Calu3 (cell line): ENCODE measurements at places on chromosomes 7 and 10.

- no peak for DNase-seq
These were observed 667 bp upstream of the TMEM120A start for GRCh38 chr7:75995052-75995471.

DNA sequence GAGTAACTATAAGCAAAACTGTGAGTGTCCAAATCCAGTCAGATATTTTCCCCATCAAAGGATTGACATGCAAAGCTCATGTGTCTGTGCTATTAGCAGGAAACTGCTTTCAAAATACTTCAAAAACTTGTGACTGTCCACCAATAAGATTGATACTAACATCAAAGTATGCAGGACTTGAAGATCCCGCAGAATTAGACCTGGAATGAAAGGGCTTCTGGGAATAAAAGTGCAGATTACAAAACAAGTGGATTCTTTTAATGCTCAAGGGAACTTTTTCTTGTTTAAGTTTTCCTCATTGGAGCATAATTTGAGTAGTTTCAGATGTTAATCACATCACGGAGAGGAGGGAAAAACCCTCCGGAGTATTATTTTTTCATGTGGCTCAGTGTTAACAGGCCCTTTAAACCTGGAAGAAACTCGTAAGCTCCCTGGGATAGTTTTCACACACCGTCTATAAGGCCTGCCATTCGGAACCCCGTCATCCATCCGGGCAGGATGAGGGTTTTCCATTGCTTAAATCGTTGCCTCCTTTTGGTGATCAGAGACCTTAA, 33.9 kb upstream of the MKX start:
- no peak for DNase-seq

DNA sequence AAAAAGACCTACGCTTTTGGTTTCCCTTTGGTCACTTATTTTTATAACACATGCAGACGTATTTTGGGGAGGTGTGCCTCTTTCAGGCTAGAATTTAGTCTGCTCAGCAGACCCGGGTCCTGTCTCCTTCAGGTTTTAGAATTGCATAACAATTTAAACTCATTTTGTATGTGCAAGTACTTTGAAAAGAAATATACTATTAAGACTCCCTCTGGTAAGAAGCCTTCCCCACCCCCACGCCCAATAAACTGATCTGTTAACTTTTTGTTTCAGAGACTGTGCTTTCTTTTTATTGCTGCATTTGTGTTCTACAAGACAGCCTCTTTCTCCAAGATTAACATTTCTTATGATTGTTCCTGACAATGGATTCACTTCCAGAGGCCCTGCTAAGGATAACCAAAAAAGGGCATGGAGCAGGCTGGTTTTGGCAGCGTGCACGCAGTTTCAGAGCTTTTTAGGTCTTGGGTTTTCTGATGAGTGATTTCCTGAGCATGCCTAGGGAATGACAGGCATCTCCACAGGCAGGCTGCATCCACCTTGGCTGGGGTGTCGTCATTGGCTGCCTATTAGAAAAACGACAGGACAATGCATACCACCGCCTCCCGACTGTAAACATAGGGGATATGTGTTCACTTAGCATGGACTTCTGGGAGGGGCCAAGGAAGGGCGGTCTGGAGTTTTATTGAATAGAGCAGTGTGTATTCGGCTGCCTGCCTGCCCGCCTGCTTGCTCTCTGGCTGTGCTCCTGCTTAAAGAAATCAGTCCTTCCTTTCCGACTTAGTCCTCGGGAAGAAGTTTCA, at the start of gene CALD1:
Gene CALD1, plus strand, starts transcription at position 694 of the 800 bp plus-strand sequence. CDS start 88,100 bp downstream, outside the sequence.
- DNase-seq: peak; percentile 58

DNA sequence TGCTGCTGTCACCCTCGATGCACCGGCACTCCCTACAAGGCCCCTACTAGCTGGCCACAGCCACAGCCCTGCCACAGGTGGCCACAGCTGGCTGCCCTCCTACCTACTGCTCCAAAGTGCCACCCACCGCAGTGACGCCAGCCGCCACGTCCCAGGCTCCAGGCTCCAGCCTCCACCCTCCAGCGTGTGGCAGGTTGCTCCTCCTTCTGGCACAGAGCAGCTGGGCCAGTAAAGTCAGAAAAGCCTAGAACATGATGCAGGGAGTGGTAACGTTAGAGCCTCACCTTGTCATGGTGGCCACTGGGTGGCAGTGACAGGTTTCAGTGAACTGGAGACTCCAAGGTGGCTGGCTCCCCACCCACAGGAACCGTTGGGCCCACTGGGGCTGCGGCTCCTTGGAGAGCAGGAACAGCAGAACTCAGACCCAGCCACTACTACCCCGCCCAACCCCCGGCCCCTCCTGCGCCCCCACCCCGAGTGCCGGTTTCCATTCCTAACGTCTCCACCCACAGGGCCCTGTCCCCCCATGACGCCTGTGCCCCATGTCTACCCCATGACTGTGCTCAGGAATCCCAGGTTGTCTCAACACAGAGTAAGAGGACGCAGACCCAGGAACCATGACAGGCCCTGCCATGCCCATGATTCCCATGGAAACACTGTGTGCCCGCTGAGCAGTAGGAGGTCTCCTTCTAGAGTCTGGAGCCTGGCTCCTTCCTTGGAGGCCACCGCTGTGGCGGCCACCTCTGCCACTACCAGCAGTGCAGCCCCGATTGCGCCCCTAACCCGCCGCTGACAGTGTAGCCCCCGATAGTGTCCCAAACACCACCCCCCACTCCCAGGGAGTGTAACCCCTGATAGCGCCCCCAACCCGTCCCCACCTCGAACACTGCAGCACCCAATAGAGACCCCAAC, 52.3 kb upstream of the ZNF33B start:
- no peak for DNase-seq

- DNase-seq: no peak
These were observed 251.1 kb upstream of the NFE2L3 start for GRCh38 chr7:25900877-25901276.

DNA sequence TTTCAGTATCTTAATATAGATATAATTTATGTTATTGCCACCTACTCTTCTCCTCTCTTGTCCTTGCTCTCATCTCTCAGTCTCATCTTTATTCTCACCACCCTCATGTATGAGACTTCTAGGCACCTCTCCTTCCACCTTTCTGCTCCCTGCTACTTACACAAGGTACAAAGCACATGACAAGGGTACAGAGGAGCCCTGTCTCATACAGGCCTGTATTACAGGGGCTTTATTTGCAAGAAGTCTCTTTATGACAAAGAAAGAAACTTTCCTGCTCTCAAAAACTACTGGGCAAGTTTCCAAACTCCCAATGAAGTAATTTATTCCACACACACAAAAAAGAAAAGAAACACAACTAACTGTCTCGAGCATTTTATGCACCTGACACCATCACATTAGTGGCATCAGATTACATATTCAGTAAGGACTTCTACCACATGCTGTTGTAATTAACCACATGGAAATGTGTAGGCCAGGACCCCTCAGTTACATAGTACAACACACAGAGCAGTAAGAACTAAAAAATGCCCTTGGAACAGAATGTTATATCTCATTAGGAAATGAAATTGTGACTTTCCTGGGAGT, 253.1 kb downstream of the FZD1 start:
- no peak for DNase-seq

DNA sequence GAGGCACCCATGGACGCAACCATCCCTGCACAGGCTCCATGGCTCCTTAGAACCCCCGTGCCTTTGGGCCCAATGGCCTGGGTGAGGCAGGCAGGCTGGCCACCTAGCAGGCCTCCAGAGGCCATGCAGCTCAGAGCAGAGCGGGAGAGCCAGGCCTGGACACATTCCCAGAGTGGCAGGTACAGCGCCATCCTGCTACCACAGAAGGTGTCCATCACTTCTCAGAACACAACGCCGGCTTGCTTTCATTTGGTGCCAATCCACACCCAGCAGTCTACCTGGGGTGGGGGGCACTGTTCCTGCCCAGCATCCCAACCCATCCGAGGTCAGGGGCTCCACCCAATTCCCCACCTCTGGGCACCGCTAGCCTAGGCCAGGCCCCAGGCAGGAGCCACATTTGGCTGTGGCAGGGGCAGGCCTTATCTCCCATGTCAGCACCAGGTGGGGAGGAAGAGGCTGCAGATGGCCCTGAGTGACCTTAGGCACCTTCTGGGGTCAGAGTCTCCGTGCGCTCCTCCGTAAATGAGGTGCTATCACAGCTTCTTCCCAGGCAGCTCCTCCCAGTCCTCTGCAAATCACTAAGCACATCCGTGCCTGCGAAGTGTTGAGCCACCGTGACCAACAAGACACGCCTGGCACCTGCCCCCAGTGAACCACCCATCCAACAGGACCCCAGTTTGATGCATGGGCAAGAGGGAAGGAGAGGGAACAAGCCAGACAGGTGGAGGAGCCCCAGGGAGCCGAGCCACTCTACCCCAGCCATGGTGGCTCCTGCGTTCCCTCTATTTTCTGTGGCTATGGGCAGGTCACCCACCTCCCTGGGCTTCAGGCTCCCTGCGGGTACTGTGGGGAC, 14.2 kb downstream of the KCNH2 start:
- DNase-seq: no peak

- DNase-seq: no peak
These were observed 70.6 kb downstream of the MALRD1 start for GRCh38 chr10:19119191-19119590.

DNA sequence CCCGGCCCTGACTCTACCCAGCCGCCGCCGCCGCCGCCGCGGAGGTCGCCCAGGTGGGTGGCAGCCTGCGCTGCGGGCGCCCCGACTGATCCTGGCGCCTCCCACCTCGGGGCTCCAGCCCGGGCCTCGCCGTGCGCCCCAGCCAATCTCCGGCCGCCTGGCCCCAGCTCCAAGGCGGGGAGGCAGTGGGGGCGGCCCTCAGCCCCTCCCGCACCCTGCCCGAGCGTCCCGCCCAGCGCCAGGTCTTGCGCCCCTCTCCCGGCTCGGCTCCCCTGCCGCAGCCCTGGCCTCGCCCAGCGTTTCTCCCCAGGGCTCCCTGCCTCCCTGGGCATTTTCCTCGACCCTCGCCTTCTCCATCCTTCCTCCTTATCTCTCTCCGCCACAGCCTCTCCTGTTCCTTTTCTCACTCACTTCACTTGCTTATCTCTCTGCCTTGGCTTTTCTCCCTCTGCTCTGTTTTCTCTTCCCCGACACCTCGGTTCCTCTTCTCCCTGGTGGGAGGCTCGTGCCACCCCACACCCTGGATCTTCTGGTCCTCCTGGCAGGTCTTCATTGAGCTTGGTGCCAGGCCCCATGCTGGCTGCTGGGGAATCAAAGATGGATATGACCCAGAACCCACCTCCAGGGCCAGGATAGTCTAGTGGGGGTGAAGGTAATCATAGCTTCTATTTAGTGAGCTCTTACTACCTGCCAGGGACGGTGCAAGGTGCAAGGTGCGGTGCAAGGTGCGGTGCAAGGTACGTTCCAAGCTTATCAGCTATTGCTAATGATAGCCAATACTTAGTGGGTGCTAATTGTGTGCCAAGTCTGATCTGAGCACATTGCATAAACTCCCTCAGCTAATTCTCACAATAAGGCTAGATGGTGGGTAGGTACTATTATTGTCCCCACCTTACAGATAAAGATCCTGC, at the start of gene SFRP5:
Gene SFRP5, minus strand, starts transcription at position 87 of the 911 bp plus-strand sequence. CDS start 166 bp downstream, outside the sequence.
- DNase-seq: no peak

GRCh38 chr7:92797284-92797683, 39.1 kb downstream of the CDK6 start:
- no peak for DNase-seq
